ENCODE measurements at places on chromosomes 16 and 17.

- DNase-seq: no peak
Measured at GRCh38 chr16:77985111-77985510, 37.2 kb upstream of the CLEC3A start.

GRCh38 chr16:56363781-56364565 is 61.4 kb downstream of the AMFR start:
- DNase-seq: no peak

GRCh38 chr16:3859889-3860288 is 20.6 kb downstream of the CREBBP start:
- no peak for DNase-seq

DNA sequence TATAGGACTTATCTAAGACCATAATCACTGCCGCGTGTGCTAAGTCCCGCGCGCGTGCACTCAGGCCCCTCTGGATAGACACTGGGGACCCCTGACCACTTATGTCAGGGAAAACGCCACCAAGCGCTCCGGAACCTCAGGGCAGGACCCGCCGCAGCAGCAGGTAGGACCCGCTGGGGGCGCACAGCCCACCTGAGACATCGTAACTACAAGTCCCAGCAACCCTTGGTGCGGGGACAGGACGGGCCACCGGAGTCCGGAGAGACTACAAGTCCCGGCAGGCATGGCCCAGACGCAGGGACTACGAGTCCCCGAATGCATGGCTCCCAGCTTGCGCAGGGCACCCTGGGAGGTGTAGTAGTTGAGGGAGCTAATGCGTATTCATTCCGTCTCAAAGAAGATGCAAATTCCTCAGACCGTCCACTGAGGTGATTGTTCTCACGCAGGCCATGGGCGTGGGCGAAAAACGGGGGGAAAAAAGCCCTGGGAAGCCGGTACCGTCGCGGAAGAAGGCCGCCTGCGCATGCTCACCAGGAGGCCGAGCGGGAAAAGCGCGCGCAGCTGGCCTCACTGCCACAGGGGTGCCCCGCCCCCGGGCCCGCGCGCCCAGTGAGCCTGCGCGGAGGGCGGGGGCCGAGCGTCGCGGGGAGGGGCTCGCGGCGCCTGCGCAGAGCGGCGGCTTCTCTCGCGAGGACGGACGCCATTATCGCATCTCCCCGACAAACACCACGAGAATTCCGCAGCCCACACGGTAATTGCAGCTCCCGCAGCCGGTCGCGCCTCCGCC is at the start of gene BANP:
Gene BANP, plus strand, starts transcription at position 670 of the 787 bp plus-strand sequence. CDS start 23,682 bp downstream, outside the sequence.
- peak; percentile 99 for DNase-seq

DNA sequence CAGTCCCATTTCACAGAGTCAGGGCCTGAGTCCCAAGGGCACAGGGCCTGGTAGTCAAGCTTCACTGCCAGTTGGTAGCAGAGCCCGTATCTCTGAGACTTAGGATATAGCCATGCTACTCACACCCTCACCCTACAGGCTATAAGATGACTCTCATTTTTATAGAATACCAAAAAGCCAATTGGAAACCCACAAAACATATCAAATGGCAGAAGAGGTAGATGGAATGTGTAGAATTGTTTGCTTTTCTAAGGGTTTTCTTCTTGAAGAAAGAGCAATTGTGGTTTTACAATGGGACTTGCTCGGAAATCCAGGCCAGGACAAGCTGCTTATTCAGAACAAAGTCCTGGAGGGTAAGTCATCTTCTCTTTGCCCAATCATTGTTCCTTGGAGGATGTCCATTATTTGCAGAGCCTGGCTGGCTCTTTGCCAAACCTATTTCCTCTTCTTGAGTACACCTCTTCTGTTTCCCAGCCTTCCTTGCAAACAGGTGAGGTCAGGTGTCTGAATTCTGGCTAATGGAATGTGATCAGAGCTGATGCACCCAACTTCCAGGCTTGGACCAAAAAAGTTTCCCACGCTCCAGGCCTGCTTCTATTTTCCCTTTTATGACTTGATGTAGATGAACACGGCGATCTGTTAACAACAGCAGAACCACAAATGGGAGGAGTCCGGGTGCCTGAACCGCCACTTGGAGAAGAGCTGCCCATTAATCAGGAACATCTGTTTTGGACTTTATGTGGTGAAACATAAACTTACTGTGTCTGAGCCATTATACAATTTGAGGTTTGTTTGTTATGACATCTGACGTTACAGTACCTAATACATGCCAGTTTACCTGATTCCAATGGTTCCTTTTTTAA is 16.9 kb upstream of the CCL22 start:
- peak; percentile 24 for DNase-seq

DNA sequence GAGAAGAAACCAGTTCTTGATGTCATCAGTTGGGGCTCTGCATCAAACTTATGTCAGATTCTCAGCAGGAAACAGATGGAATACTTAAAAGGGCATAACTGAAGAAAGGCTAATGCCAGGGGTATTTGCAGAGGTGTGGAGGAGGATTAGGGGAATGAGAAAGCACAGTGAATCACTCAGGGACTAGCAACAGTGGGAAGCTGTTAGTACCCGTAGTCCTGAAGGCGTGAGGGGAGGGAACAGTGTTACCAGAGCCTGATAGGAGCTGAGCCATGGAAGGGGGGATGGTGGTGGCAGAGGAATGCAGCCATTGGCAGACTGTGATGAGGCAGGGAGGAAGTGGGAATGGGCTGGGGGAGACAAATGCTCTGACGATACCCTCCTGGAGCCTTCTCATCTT is 162.3 kb downstream of the UTP18 start:
- DNase-seq: no peak

DNA sequence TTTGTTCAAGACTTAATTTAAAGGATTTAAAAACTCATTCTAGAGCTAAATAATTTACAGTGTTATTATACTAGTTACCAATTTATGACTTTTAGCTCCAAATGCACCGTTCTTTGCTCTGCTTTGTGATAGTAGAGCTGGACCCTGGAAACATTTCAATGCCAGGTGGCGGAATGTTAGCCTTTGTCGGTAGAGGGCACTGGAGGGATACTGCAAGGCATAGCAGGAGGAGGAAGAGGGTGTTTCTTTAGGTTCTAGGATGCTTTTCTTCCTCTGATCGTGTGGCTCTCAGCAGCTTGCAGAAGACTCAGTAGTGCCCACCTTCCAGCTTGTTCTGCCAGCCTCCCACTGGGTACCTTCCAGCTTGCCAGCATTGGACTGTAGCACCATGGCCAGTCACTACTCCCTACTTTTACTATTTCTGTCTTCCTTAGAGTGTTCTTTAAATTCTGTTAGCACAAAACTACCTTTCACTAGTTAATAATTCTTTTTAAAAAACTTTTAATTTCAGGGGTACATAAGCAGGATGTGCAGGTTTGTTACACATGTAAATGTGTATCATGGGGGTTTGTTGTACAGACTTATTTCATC is 325.3 kb downstream of the UTP18 start:
- DNase-seq: peak; percentile 43

- no peak for DNase-seq
Measured at GRCh38 chr16:69904495-69905170, 46.5 kb upstream of the CLEC18A start.

Measured in BE2C (cell line).